Kidney epithelial cell (primary cell): ENCODE measurements at places on chromosomes 16 and 17.

DNA sequence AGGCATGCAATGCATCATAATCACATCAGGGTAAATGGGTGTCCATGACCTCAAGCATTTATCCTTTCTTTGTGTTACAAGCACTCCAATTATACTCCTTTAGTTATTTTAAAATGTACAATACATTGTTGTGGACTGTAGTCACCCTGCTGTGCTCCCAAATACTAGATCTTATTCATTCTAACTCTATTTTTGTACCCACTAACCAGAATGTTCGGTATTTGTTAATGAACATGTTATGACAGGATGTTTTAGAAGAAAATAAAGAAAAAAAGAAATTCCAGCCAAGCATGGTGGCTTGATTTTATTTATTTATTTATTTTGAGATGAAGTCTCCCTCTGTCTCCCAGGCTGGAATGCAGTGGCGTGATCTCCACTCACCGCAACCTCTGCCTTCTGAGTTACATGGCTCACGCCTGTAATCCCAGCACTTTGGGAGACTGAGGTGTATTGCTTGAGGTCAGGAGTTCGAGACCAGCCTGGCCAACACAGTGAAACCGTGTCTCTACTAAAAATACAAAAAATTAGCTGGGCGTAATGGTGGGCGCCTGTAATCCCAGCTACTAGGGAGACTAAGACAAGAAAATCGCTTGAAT, 1.8 kb upstream of the NDE1 start:
- no peak for DNase-seq

GRCh38 chr16:48143812-48144368, 11.9 kb downstream of the ABCC12 start:
- no peak for DNase-seq

DNA sequence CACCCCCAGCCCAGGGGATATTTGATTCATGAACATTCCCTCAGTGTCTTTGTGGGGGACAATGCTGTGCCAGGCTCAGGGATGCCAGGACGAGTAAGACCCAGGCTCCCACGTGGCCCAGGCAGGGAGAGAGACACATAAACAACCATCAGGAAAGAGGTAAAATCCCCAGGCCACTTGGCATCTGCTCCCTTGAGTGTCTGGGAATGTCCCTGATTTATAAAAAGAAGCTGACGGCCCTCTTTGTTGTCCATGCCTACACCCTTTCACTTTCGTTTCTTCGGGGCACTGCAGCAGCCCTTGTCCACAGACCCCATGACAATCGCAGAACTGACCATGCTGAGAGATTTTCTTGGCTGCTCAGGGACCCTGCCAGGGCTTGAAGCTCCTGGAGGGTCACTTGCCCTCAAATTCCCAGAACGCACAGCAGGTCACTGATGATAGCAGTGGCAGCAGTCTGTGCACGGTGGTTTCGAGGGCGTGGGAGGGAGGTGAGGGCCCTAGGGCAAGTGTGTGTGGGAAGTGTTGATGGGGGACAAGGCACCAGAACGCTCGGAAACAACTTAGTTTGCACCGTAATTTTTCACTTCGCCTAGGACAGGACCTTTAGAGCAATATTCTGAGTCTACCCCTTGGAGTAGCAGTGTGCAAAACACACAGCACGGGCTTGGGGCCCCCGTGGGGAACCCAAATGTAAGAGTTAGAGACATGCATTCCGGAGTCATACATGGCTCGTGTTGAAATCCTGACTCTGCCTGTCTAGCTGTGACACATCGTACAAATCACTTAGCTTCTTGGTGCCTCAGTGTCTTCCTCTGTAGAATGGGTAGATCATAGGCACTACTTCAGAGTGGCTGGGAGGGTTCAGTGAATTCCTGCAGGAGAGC, 4.7 kb downstream of the NOD2 start:
- no peak for DNase-seq

- no peak for DNase-seq
These were observed 21.1 kb upstream of the TFAP4 start for GRCh38 chr16:4293822-4294457.

GRCh38 chr17:31216031-31216751, 80.8 kb downstream of the OMG start:
- DNase-seq: no peak

GRCh38 chr16:66486773-66487579, 59.9 kb downstream of the BEAN1 start:
- peak; percentile 49 for DNase-seq

DNA sequence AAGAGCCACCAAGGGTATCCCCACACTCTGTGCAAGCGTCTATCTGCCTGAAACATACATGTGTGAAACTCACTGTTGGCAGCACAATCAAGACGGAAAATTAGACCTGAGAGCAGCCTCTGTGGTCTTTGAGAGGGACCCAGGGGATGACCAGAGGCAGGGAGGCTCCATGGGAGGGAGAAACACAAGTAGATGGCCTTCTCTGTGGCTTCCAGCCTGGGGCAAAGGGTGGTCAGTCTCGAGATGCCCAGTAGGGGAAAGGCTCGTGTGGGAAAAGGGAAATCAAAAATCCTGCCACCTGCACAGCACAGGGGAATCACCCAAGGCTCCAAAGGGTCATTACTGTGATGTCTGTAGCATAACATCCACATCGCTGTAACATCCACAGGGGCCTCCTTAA, 823.3 kb downstream of the KCNJ18 start:
- DNase-seq: no peak

GRCh38 chr17:56831369-56832095, 2.2 kb downstream of the C17orf67 start:
- DNase-seq: no peak

DNA sequence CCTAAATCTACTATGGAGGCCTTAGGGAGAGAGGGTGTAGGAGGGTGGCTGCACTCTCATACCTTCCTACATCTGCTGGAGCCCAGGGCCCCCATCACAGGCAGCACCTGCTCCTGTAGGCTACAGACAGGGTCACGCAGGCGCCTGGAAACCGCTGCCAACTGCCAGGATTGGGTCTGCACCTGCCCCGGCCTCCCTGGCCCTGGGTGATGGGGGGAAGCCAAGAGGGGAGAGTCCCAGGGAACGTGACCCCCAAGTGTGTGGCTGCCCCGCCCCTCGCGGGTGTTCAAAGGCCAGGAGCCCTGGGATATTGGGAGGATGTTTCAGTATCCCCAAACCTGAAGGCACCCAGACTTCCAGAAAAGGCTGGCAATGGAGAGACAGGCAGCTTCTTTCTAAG, 5.6 kb upstream of the TEX19 start:
- no peak for DNase-seq

DNA sequence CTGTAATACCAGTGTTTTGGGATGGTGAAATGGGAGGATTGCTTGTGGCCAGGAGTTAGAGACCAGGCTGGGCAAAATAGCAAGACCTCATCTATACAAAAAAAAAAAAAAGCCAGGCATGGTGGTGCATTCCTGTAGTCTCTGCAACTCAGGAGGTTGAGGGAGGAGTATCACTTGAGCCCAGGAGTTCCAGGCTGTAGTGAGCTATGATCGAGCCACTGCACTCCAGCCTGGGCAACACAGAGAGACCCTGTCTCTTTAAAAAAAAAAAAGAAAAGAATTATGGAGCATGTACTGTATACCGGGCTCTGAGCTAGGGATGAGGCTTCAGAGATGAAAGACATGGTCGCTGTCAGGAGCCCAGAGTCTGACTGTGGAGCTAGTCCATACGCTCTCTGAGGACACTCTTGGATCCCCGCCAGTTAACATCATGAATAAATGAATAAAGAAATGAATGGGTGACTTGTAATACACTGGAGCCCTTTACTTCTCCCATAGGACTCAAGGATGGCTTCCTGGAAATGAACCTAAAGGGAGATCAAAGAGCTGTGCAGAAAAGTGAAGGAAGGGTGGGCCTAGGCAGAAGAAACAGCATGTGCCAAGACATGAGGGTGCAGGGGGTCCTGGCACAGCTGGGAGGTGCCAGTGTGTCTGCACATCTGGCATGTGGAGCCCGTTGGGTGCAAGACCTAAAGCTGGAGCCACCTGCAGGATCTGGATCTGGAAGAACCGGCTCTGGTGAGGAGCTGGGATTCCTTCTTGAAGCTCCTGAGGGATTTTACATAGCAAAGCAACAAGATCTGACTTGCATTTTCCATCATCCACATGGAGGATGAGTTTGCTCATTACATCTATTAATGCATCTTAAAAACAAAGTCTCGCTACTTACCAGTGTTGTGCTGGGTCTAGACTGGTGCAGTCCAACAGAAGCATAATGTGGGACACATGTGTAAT, 120.4 kb downstream of the IRX3 start:
- DNase-seq: no peak

DNA sequence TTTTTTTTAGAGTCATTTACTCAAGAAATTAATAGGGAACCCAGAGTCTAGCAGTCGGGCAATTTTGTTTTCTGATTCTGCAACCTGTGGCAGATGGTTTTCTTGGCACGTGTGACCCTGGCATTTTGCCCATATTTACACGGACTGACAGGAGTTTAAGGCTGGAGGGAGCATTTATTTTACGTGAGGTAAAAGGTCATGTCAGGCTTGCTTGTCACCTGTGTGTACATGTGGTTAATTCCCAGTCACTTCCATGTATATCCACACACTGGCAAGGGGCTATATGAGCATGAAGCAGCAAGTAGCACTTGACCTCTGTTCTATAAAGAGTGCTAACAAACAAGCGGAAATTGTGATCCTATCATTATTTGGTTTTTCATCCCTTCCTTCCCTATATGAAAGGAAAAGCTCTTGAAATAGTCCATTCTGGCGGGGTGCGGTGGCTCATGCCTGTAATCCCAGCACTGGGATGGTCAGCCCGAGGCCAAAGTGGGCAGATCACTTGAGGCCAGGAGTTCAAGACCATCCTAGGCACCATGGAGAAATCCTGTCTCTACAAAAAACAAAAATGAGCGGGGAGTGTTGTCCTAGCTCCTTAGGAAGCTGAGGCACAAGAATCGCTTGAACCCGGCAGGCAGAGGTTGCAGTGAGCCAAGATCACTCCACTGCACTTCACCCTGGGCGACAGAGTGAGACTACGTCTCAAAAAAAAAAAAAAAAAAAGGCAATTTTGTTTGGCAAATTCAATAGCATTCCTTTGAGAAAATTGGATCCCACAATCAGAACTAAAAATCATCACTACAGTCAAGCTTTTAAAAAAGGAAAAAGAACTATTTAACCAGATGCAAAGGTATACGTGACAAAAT, 2.1 kb downstream of the SPAG9 start:
- DNase-seq: no peak

GRCh38 chr16:68005786-68006286, 6.6 kb upstream of the DPEP2 start:
- no peak for DNase-seq

DNA sequence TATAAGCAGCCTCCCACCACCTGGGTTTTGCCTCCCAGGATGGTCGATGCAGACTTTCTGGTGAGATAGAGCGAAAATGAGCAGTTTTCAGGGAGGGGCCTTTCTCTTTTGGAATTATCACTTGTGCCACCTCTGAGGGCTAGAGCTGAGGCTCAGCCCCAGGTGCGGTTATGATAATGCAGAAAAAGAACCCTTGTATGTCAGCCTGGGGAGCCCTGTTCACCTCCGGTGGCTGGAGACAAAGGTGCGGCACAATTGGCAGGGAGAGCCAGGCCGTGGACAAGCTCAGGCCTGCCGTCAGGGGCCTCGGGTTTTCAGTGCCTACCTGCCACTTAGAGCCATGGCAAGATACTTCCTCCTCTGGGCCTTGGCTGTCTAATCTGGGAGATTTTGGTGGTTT, 4.4 kb downstream of the SCPEP1 start:
- no peak for DNase-seq

DNA sequence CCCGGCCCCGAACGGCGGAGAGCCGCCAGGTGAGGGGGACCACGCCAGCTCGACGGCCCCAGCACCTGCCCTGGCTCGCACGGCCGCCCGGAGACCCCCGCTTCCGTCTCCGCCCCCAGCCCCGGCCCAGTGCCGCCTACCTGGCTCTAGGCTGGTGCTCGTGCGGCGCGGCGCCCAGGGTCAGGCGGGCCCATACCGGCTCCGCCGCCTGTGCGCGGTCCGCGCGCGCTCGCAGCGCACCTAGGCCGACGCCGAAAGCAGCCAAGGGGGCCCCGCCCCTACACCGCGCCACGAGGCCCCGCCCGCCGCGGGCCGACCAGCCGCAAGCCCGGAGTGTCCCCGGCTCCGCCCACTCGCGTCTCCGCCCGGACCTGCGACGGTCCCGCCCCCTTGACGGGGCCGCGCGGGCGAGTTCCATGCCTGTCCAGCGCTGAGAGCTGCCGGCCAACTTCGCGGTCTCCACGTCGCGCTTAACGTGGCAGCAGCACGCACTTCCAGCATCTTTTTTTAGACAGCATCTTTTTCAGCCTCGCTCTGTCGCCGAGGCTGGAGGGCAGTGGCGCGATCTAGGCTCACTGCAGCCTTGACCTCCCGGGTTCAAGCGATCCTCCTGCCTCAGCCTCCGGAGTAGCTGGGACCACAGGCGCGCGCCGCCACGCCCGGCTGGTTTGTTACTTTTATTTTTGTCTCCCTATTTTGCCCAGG, at the start of gene SLC25A39:
Gene SLC25A39 (minus strand): TSS at position 253 of the 705 bp plus-strand sequence. CDS start 1,261 bp downstream, outside the sequence.
- peak; percentile 58 for DNase-seq

DNA sequence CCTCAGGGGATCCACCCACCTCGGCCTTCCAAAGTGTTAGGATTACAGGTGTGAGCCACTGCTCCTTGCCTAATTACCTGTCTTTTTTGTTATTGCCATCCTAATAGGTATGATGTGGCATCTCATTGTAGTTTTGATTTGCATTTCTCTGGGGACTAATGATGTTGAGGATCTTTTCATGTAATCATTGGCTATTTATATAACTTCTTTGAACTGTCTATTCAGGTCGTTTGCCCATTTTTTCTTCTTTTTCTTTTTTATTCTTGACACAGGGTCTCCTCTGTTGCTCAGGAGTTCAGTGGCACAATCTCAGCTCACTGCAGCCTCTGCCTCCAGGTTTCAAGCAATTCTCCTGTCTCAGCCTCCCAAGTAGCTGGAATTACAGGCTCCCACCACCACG, 1.3 kb upstream of the TGFB1I1 start:
- DNase-seq: no peak
